Cerebellum (tissue), 4 donors: ENCODE measurements at places on chromosomes 13 and 19. TPM values are rescaled to one million over a fixed set of nuclear protein-coding genes. Genes with fewer than 3 reads are reported as not detected.

SSC5D gene
- total RNA-seq = 1.4 TPM

BTBD2 gene
- 48.9 TPM for total RNA-seq

PSG6 gene
- total RNA-seq = not detected

OLFM2 gene
- 56.6 TPM for total RNA-seq

DIAPH3 gene
- 9.3 TPM for total RNA-seq

SPC24 gene
- 13.3 TPM for total RNA-seq

MYO1F gene
- 2.7 TPM for total RNA-seq

CYP2B6 gene
- total RNA-seq = not detected

PBX4 gene
- total RNA-seq = 13.3 TPM

LRG1 gene
- total RNA-seq = 1.2 TPM

ZNF44 gene
- total RNA-seq = 18.4 TPM

SLC25A42 gene
- 11.1 TPM for total RNA-seq

CEACAM4 gene
- total RNA-seq = not detected

ZNF578 gene
- 21.2 TPM for total RNA-seq

FGF21 gene
- total RNA-seq = not detected

TMEM238 gene
- total RNA-seq = 0.27 TPM

LILRB5 gene
- total RNA-seq = 1.2 TPM

ITGBL1 gene
- total RNA-seq = 4.3 TPM

APC2 gene
- total RNA-seq = 137 TPM

FAM98C gene
- total RNA-seq = 12.8 TPM

PAF1 gene
- total RNA-seq = 18.6 TPM

SLC25A41 gene
- 0.91 TPM for total RNA-seq

RFPL4A gene
- not detected for total RNA-seq

ACER1 gene
- not detected for total RNA-seq

ZNF497 gene
- total RNA-seq = 7.0 TPM
